ENCODE measurements at places on chromosomes 6 and 20.

DNA sequence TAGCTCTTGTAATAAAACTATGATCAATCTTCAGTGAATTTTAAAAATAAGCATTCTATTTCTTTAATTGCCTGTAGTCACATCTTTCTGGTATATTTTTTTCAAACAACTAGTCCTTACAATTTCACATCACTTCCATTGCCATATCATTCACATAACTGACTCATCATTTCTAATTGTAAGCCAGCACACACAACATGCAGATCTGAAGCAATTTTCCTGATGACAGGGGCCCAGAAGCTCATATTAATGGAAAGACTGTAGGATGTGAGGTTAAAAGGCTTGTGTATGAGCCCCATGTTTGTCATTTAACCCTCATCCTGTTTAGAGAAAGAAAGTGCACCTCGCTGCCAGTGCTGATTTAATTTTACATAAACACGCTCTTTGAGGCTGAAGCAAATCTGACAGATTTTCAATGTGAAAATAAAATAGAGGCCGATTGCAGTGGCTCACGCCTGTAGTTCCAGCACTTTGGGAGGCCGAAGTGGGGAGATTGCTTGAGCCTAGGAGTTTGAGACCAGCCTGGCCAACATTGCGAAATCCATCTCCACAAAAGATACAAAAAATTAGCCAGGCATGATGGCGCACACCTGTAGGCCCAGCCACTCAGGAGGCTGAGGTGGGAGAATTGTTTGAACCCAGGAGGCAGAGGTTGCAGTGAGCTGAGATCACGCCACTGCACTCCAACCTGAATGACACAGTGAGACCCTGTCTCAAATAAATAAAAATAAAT is 40.1 kb upstream of the LTV1 start:
- DNase-seq, result no peak

GRCh38 chr6:52560462-52560861 is 16.4 kb downstream of the TRAM2 start:
- no peak for DNase-seq

- no peak for DNase-seq
Measured at GRCh38 chr6:111849298-111849697, 24.0 kb downstream of the FYN start.

DNA sequence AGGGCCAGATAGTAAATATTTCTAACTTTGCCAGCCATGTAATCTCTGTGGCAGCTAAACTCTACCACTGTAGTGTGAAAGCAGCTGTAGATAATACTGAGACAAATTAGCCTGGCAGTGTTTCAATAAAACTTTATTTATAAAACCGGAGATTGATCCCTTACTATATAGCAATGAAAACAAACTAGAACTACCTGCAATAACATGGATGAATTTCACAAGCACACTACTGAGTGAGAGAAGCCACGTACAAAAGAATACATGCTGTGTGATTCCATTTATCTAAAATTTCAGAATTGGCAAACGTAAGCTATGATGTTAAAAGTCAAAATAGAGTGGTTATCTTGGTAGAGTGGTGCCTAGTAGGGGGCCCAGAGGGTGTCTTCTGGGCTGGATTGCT is 198.7 kb upstream of the SGK1 start:
- no peak for DNase-seq

DNA sequence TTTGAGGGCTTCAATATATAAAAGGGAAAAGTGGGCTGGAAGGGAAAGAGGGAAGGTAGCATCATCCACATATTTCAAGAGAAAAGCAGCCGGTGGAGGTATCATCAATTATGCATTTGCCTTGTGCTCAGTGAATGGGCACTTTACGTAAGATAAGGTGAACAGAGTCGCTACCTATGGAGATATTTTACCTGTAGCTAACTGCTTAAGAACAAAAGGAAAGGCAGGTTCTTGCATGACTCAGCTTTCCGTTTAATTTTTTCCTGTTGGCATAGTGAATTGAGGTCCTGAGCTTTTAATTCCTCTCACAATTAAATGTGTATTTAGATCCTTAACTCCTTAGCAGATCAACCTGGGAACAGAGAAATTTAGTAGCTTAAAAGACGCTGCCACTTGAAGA is 25.5 kb upstream of the PLCB4 start:
- DNase-seq, result no peak

Data from right cardiac atrium (tissue), 5 donors.